ENCODE measurements at places on chromosomes 2 and 18. TPM values are rescaled to one million over a fixed set of nuclear protein-coding genes. Genes with fewer than 3 reads are reported as not detected.

DNA sequence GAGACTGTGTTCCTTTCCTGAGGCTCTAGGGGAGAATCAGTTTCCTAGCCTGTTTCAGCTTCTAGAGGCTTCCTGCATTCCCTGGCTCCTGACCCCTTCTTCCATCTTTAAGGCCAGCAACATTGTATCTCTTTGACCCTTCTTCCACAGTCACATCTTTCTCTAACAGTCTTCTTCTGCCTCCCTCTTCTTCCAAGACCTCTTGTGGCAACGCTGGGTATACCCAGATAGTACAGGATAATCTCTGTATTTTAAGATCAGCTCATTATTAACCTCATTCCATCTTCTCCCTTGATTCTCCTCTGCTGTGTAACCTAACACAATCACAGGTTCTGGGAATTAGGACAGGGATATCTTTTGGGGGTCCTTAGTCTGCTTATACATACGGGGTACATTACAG, 8.9 kb upstream of the MYL12A start:
- DNase-seq, result no peak
- no peak overlapping the region for H3K4me3 ChIP-seq
- no peaks in the 10 kb centered on the region for H3K27me3 ChIP-seq
- no peak overlapping the region for H3K27ac ChIP-seq
- H3K4me1 ChIP-seq, result no peaks in the 10 kb centered on the region
- no peaks in the 10 kb centered on the region for H3K36me3 ChIP-seq

- H3K27ac ChIP-seq, result no peak overlapping the region
- H3K27me3 ChIP-seq, result no peaks in the 10 kb centered on the region
- no peaks in the 10 kb centered on the region for H3K36me3 ChIP-seq
Measured at GRCh38 chr2:65798641-65799040, 366.2 kb upstream of the SPRED2 start.

- H3K4me1 ChIP-seq, result peaks cover 31% of the 10 kb centered on the region
- H3K4me3 ChIP-seq, result no peak overlapping the region
- no peaks in the 10 kb centered on the region for H3K36me3 ChIP-seq
- H3K27me3 ChIP-seq, result no peaks in the 10 kb centered on the region
- no peak overlapping the region for H3K27ac ChIP-seq
- no peak for DNase-seq
Measured at GRCh38 chr18:42778024-42778423, 337.5 kb downstream of the RIT2 start.

GRCh38 chr2:3547915-3548314, 10.2 kb downstream of the RNASEH1 start:
- H3K27ac ChIP-seq, result no peak overlapping the region
- no peak for DNase-seq
- no peaks in the 10 kb centered on the region for H3K27me3 ChIP-seq
- H3K36me3 ChIP-seq, result peaks cover 22% of the 10 kb centered on the region
- no peaks in the 10 kb centered on the region for H3K4me1 ChIP-seq

DNA sequence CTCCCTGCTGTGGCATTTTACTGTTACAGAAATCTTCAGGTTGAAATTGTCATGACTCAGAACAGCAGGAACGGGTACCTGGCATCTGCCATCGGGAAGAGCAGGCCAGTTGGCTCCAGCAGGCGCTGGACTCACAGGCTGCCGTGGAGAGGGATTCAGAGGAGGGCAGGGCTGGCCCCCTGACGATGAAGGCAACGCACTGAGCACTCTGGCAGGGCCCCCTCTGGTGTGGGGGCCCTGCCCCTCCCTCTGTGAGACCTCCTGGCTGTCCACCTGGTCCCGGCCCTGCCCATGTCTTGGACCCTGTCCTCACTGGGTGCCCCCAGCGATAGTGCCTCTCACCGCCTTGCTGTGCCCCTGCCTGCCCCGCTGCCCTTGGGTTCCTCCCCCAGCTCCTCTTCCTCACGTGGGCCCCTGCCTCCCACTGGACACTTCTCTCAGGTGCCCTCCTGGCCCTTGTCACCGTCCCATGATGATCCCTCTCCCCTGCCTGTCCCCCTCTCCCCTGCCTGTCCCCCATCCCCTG, 23.3 kb upstream of the ALLC start:
- H3K36me3 ChIP-seq, result no peaks in the 10 kb centered on the region
- DNase-seq, result no peak
- no peak overlapping the region for H3K27ac ChIP-seq

GALNT13 gene
- 4.3 TPM for total RNA-seq

DNA sequence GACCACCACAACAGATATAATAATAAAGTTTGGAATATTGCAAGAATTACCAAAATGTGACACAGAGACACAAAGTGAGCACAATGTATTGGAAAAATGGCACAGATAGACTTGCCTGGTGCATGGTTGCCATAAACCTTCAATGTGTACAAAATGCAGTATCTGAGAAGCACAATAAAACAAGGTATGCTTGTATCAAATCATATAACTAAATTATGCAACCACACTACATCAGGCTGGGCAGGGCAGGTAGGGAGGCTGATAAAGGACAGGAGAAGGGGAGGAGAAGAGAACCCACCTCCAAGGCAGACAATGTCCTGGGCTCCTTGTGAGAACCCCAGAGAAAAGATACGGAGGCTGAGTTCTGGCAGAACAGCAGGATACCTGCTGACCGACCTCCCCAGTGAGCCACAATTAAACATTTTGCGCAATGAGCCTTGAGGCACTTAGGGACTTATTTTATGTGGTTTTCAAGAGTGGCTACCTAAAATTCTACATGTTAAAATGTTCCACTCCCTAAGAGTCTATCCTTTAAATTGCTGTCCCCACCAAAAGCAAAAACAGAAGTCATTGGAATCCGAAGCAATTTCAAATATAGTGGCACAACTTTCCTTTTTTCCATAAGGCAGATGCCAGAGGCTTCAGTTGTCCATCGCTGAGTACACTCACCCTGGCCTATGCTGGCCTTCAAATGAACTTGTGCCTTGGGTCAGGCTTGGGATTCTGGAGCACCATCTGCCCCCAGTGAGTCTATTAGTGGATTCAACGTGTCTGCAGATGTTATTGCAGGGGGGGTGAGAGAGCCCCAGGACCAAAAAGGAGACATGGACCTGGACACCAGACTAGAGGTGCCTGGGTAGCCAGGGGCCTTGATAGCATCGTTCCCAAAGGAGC, 16.8 kb downstream of the WDFY1 start:
- H3K27me3 ChIP-seq, result no peaks in the 10 kb centered on the region
- no peak overlapping the region for H3K27ac ChIP-seq
- no peak overlapping the region for H3K4me3 ChIP-seq

DNA sequence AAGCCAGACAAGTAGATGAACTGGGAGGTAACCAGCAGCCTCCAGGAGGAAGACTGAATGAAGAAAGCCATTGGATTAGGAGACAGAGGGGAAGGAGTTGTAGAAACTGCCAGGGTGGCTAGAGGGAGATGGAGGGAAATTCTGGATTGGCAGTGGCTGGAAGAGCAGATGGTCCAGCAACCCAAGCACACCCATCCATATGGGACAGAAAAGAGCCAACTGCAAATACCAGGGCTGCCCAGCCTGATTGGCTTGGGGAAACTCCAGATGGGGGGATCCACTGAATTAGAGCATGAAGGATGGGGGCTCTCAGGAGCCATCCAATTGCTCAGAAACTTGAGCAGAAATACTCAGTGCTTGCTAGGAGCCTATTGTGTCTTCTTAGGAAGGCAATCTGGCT, 173.5 kb upstream of the EPB41L3 start:
- H3K27me3 ChIP-seq, result no peaks in the 10 kb centered on the region
- no peak for DNase-seq
- no peaks in the 10 kb centered on the region for H3K36me3 ChIP-seq
- no peak overlapping the region for H3K27ac ChIP-seq

DNA sequence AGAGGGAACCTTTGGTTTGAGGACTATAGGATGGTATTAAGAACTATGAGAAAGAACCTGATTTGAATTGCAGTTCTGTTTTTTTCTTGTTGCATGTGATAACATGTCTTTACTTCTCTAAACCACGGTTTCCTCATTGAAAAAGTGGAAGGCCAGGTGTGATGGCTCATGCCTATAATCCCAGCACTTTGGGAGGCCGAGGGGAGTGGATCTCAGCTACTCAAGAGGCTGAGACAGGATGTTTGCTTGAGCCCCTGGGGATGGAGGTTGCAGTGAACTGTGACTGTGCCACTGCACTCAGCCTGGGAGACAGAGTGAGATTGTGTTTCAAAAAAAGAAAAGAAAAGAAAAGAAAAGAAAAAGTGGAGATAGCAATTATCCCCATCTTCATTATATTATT, 32.3 kb downstream of the SCN9A start:
- H3K4me1 ChIP-seq, result no peaks in the 10 kb centered on the region
- no peak overlapping the region for H3K4me3 ChIP-seq
- no peak overlapping the region for H3K27ac ChIP-seq
- H3K36me3 ChIP-seq, result no peaks in the 10 kb centered on the region
- DNase-seq, result peak; percentile 13

DNA sequence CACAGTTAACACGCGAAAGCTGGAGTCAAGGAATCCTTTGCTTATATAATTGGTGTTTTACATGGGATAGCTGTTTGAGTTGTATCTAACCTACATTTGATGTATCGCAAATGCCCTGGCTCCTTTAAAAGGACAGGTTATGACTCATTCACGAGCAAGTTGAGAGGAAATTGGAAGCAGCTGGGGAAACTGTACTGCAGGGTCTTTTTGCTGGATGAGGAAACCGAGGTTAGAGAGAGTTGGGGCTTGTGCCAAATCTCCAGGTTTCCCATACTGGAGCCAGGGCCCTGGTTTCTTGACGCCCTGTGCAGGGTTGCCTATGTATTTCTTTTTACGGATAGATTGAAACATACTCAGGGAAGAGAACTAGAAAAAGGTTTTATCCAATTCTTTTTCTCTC, 60.0 kb upstream of the SPTBN1 start:
- no peak for DNase-seq
- H3K4me1 ChIP-seq, result no peaks in the 10 kb centered on the region
- H3K27ac ChIP-seq, result no peak overlapping the region
- no peaks in the 10 kb centered on the region for H3K27me3 ChIP-seq
- H3K4me3 ChIP-seq, result no peak overlapping the region
- no peaks in the 10 kb centered on the region for H3K36me3 ChIP-seq

DNA sequence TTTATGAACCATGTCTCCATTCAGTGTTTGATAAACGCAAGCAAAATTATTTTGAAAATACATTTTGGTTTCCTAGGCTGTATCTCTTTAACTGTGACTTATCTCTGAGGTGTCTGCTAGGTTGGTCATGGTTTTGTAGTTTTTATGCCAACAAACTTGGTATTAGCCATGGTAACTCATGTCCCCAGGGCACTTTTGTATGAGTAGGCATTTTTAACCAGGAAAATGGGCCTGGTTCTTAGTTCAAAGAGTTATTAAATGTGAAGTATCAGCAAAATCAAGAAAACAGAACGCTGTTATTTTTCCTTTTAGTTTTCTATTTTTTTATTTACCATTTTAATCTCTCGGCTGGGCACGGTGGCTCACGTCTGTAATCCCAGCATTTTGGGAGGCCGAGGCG, 179.3 kb upstream of the LHCGR start:
- no peak overlapping the region for H3K27ac ChIP-seq
- no peaks in the 10 kb centered on the region for H3K27me3 ChIP-seq
- peaks cover 3% of the 10 kb centered on the region for H3K4me1 ChIP-seq
- H3K36me3 ChIP-seq, result no peaks in the 10 kb centered on the region
- DNase-seq, result no peak

DNA sequence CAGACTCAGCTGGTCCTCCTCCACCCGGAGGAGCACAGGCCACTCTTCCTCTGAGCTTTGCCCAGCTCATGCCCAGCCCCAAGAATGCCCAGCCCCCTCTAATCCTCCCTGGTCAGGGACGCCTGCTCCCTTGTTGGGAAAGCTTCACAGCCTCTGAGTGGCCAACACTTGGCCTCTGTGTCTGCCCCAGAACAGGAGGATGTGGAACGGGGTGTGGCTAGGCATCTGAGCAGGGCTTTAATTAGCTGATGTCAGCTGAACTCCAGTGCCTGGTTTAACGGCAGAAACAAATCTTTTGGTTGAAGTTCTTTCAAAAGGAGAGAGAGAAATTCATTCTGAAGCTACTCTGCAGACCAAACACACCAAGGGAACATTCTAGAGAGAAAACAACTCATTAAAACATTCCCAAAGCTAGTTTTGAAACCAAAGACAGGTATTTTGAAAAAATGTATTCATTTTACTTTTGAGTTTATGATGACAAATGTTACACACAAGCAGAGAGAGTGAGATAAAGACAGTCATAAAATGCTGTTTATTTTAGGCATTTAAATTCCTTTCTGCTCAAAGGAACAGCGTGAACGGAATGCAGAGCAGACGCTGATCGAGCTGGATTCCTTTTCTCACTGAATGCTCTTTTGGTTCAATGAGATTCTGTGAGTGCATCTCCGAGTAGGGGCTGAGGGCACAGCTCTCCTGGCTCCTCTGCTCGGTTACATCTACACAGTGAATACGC, 63.8 kb downstream of the RTP5 start:
- no peaks in the 10 kb centered on the region for H3K27me3 ChIP-seq
- H3K36me3 ChIP-seq, result no peaks in the 10 kb centered on the region
- H3K4me3 ChIP-seq, result no peak overlapping the region
- peak; percentile 43 for DNase-seq
- H3K27ac ChIP-seq, result no peak overlapping the region
- peaks cover 6% of the 10 kb centered on the region for H3K4me1 ChIP-seq

DNA sequence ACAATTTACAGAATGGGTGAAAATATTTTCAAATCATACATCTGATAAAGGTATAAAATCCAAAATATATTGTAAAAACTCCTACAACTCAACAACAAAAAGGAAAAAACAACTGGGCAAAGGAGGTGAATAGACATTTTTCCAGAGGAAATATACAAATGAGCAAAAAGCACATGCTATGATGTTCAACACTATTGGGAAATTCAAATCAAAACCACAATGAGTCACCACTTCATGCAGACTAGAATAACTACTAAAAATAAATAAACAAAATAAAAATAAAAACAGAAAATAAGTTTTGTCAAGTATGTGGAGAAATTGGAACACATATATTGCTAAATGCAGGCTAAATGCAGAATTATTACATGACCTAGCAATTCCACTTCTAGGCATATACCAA, 120.9 kb downstream of the FSIP2 start:
- no peaks in the 10 kb centered on the region for H3K4me1 ChIP-seq
- H3K36me3 ChIP-seq, result no peaks in the 10 kb centered on the region
- H3K27me3 ChIP-seq, result no peaks in the 10 kb centered on the region
- H3K27ac ChIP-seq, result no peak overlapping the region

TMEM178A gene
- 19.2 TPM for total RNA-seq

FLACC1 gene
- not detected for total RNA-seq

DNA sequence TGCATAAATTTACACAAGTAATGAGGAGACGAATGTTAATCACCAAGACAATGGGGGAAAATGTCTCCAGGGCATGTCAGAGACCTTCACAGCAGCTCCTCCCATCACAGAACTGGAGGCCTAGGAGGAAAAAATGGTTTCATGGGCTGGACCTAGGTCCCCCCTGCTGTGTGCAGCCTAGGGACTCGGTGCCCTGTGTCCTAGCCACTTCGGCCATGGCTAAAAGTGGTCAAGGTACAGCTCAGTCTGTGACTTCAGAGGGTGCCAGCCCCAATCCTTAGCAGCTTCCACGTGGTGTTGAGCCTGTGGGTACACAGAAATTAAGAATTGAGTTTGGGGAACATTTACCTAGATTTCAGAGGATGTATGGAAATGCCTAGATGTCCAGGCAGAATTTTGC, 152.2 kb upstream of the KCNJ3 start:
- H3K27me3 ChIP-seq, result no peaks in the 10 kb centered on the region
- H3K36me3 ChIP-seq, result no peaks in the 10 kb centered on the region
- no peak for DNase-seq
- H3K4me1 ChIP-seq, result no peaks in the 10 kb centered on the region

SP3 gene
- 148 TPM for total RNA-seq

MC5R gene
- total RNA-seq, result not detected

Measured in neural progenitor cell (in vitro differentiated cells).